CD4-positive, alpha-beta memory T cell (primary cell): ENCODE measurements at places on chromosomes 5 and 9. TPM values are rescaled to one million over a fixed set of nuclear protein-coding genes. Genes with fewer than 3 reads are reported as not detected.

The DND1 gene
- polyA plus RNA-seq = not detected

The ANGPTL2 gene
- polyA plus RNA-seq = not detected

The NEUROG1 gene
- not detected for polyA plus RNA-seq

The ADRB2 gene
- polyA plus RNA-seq = 5.2 TPM

The TEX48 gene
- 0.33 TPM for polyA plus RNA-seq

The GPR151 gene
- polyA plus RNA-seq = not detected

The SEMA5A gene
- 1.1 TPM for polyA plus RNA-seq

The NEK6 gene
- 7.1 TPM for polyA plus RNA-seq
